ENCODE measurements at places on chromosomes 16 and 17.

DNA sequence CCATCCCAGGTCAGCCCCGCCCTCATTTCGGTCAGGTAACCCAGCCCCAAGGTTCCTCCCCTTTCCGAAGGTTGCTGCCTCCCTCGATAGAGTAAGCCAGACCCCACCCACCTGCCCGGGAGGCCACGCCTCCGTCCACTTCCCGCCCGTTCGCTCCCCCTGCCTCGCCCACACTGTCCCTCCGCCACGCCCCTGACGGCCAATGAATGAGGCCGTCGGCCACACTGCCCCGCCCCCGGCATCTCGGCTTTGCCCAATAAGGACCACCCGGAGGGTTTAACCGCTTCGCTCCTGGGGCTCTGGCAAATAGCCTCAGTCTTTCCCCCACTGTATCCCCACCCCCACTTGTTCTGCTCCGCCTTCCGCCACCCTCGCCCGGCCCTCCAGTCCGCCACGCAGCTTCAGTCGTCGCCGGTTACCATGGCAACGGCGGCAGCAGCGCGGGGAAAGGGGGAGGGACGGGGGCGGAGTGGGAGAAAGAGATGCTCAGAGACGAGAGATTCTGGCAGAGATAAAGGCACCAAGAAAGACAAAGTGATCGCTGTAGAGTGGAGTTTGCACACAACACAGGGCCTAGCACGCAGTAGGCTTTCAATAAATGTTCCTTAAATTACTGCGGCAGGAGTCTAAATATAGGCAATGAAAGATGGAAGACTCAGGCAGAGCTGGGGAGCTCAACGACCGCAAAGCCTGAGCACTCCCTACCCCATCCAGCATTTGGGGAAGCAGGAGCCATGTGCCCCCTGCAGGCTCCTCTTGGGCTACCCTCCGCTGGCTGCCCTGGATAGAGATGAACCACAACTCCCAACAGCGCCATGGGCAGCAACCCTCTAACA, 5.1 kb downstream of the DLG4 start:
- DNase-seq = peak; percentile 89

DNA sequence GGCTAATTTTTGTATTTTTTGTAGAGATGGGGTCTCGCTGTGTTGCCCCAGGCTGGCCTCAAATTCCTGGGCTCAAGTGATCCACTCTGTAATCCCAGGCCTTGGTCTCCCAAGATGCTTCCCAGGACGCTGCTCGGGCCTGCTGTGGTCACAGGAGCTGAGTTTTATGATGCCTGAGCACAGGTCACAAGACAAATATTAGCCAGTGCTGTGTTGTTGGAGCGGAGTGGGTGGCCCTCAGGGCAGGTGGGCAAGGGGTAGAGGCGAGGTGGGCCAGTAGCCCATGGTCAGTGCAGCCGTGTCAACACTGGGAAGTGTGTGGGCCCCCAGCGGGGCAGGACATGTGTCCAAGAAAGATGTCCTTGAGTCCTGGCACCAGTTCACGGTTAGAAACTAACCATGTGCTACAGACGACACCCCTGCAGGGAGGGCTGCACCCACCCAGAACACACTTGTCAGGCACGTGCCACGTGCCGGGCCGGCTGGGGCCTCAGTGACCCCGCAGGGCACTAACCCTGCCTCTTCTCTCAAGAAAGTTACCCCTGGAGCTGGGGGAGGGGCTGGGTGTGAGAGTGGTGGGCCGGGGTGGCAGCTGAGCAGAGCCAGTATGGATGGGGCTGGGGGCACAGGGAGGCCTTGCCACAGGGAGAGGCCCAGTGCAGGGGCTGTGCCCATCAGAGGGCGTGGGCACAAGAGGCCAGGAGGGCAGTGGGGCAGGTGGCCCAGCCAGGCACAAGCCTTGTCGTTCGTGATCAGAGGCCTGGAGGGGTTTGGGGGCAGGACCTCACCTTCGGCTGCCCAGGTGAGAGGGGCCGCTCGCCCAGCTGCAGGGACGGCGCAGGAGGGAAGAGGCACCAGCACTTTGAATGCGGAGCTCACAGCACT, 103.1 kb upstream of the CHMP6 start:
- no peak for DNase-seq

DNA sequence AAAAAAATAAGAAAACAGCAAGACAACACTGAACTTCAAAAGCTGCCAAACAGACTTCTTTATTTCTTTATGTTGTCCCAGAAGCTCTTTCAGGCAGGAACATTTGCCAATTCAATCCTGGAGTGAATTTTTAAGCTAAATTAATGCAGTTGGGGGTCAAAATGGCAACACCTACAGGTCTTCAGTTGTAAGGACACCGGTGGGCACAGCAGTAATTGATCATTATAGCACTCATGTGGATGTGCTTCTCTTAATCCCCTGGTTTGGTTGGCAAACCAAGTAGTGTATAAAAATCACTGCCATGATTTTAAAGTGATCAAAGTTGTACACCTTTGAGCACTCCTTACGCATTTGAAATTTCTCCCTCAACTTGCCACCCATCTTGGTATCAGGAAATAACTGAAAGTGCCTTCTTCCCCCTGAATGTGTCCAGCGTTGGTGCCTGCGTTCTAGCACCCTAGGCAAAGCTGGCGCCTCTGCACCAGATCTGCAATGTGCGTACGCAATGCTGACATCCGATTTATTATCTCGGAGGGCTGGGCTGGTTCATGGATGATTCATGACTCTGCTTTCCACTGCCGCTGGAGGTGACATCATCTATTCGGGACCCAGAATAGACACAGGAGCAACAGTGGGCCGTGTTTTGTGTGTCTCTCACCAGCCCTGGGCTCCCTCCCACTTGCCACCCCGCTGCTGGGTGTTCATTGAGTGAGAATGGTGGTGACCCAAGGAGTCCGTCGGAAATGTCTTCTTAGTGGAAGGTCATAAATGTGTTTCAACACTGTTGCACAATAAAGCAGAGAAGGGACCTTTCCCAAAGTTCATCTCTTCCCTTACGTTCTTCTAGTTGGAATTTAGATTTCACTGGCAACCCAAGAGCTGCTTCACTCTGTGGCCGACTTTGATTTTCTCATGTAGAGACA, 203.4 kb downstream of the CCDC182 start:
- no peak for DNase-seq

GRCh38 chr16:86577314-86577971, 906 bp upstream of the FOXL1 start:
- no peak for DNase-seq

GRCh38 chr16:17318238-17318637, 152.5 kb downstream of the XYLT1 start:
- DNase-seq = no peak

DNA sequence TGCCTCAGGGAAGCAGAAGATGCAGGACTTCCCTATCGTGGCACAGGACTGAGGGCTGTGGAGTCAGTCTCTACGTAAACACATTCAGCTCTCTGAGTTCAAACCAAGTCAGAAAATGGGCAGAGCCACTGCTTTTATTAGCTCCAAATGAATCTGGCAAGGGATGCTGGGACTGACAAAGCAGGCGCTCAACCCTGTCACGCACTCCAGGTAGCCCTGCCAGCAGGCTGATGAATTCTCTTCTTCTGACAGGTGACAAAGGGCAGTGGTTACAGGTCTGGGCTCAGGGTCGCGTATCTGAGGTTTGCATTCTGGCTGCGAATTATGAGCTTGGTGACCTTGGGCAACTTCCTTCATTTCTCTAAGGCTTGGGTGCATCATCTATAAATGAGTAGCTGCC, 9.4 kb downstream of the RPH3AL start:
- no peak for DNase-seq

- DNase-seq = no peak
These were observed 410.6 kb downstream of the ZFHX3 start for GRCh38 chr16:72637306-72637705.

DNA sequence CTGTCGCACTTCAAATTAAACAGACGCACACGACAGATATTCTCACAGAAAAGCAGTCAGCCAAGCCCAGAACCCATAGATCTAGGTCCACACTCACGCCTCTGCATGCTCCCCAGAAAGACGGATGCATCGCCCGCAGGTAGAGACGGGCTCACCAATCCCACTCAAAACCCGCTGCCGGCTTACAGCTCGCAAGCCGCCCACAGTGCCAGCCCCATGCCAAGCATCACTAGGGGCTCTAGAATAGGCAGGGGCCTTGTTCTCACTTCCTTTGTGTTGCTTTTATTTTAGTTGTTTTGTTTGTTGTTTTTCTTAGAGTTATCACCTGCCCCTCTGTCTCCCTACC, 336 bp upstream of the BMERB1 start:
- DNase-seq = no peak

GRCh38 chr17:81652906-81653771, 3.2 kb downstream of the PDE6G start:
- no peak for DNase-seq

DNA sequence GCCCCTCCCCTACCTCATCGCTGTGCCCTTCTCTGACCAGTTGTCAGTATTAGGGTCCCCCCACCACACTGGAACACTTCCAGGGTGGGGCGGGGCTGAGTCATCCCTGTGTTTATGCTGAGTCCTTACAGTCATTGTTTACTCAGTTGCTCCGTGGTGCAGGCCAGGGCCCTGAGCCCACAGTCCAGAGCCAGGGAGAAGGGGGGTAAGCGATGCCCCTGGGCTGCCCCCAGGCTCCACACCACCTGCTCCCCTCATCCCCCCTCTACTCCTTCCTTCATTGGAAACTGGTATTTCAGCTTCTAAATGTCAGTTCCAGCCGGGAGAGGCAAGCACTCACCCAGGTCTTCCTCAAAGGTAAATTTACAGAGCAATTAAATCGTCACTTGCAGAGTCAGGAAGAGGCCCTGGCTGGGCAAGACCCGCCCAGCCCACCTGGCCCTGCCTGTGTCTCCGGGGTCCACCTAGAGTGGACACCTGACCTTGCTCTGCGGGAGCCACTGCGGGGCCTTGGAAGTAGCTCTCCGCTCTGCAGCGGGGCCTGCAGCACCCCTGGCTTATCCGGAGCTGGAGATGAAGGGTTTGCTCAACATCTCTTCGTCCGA, 4.8 kb downstream of the ATP2A3 start:
- DNase-seq = peak; percentile 76

GRCh38 chr17:80080081-80080480, 21.3 kb upstream of the GAA start:
- DNase-seq = no peak

DNA sequence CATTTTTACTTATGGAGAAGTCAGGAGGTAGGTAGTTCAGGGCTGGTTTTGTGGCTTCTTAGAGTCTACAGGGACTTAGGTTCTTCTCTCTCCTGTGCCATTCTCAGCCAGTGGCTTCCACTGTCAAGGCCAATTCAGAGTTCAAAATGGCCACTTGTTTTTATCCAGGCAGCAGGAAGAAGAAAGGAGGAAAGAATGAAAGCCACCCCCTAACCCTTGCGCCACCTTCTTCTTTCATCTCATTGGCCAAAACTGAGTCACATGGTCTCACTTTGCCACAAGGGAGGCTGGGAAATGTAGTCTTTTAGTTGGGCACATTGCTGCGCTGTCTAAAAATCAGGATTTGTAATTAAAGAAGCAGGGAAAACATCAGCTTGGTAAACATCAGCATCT, 60.8 kb upstream of the MED9 start:
- DNase-seq = peak; percentile 88

GRCh38 chr17:13580790-13581189, 20.9 kb downstream of the HS3ST3A1 start:
- DNase-seq = no peak

DNA sequence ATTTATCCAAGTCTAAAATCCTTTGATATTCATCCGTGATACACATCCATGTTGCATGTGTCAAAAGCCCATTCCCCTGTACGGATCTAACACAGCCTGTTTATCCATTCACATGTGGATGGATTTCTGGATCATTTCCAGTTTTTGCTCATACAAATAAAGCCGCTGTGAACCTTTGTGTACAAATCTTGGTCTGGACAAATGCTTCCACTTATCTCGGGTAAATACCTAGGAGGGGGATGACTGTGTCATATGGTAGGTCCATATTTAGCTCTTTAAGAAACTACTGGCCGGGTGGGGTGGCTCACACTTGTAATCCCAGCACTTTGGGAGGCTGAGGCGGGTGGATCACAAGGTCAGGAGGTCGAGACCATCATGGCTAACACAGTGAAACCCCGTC, 6.3 kb upstream of the TBCD start:
- DNase-seq = no peak

DNA sequence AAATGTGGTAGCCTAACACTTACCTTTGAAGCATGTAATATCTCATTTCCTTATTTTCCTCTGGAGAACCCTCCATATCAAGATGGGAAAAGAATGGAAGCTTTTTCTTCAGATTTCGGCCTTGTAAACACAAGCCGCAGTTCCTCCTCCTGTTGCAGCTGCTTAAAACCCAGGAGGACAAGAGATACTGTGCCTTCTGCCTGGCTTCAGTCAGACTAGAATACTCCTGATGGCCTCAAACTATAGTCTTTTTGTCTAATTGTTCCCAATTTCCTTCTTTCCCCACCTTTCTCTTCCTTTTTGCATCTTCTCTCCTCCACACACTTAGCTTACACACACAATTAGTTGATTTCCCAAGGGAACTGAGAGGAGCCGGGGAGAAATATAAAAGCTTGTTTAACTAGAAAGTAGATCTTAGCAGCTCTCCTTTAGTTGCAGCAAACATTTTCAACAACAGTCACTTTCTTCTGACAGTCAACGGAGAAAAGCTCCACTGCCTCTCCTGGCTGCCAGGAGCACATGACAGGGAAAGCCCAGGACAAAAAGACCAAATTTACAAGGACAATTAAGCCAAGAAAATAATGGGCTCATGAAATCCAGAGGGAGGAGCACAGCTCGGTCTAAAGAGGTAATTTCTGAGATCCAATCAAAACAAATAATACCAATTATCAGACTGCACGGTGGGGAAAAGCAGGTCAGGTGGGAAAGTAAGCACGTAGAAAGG, 76.4 kb upstream of the C17orf78 start:
- DNase-seq = no peak

- DNase-seq = no peak
These were observed 539 bp downstream of the IFT20 start for GRCh38 chr17:28334666-28335200.

- DNase-seq = no peak
These were observed 524 bp downstream of the IQCK start for GRCh38 chr16:19718624-19718965.

DNA sequence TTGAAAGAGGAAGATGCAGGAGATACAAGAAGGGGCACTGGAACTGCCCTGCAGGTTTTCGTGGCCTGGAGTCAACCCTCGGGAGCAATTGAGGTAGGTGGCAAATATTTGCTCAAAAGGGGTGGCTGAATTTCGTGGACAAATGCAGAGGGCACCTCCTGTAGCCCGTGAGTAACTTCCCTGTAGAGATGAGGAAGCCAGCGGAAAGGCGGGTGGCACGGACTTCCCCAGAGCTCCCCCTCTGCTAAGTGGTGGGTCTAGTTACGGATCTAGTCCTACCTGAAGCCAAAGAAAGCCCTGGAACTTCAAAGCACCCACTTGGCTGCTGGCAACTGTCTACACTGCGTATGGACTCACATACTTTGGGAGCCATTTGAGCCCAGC, 1.0 kb upstream of the ATP2C2 start:
- DNase-seq = no peak

DNA sequence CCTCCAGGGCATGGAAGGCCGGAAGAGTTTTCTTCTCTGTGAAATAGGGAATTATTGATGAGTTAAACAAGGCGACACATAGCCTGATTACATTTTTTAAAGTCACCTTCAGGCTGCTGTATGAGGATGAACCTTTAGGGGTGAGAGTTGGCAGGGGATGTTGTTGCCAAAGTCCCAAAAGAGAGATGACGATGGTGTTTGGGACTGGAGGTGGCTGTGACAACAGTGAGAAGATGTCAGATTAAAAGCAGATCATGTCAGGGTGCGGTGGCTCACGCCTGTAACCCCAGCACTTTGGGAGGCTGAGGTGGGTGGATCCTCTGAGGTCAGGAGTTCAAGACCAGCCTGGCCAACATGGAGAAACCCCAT, 16.8 kb upstream of the ASGR2 start:
- DNase-seq = no peak

- DNase-seq = no peak
These were observed 18.3 kb downstream of the PIK3R5 start for GRCh38 chr17:8947201-8947600.

GRCh38 chr17:49338883-49339282, 23.2 kb downstream of the ZNF652 start:
- no peak for DNase-seq
